Amniotic epithelial cell (primary cell): ENCODE measurements at places on chromosomes 1 and 21.

GRCh38 chr1:212219679-212220463 is 65.3 kb upstream of the PPP2R5A start:
- DNase-seq, result peak; percentile 97

GRCh38 chr1:237112663-237113062 is 70.7 kb downstream of the RYR2 start:
- DNase-seq, result no peak

DNA sequence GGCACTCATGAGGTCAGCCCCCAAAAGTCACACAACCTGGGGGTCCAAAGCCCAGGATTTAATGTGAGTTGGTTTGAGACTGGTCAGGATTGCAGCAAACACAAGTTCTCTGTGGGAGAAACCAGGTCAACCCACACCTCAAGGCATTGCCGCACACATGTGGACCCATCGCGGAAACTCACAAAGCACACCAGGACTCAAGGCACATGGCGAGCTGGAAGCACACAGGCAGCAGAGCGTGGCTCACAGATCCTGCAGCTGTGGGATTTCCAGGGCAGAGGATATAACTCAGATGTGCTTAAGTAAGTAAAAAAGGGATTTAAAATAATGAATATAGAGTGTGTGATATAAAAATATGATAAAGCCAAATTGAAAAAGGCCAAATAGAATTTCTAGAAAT is 51.6 kb upstream of the ADARB1 start:
- no peak for DNase-seq

DNA sequence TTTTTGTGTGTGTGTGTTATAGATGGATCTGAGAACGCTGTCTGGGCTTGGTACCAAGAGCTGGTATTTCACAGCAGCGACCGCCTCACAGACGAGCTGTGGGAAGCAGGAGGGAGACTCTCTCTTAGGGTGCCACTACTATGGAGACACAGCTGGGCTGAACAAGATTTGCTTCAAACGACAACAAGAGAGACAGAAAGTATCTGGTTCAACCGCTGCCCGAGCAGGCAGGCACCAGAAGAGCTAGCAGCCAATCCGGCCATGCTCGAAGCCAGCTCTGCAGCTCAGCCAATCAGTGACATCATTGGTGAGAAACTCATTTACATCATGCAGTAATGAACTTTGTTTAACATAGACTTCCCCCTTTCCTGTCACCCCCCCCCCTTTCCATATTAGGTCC is 341.3 kb downstream of the USP25 start:
- no peak for DNase-seq

GRCh38 chr1:9115351-9116205 is 13.3 kb downstream of the GPR157 start:
- DNase-seq, result peak; percentile 56

DNA sequence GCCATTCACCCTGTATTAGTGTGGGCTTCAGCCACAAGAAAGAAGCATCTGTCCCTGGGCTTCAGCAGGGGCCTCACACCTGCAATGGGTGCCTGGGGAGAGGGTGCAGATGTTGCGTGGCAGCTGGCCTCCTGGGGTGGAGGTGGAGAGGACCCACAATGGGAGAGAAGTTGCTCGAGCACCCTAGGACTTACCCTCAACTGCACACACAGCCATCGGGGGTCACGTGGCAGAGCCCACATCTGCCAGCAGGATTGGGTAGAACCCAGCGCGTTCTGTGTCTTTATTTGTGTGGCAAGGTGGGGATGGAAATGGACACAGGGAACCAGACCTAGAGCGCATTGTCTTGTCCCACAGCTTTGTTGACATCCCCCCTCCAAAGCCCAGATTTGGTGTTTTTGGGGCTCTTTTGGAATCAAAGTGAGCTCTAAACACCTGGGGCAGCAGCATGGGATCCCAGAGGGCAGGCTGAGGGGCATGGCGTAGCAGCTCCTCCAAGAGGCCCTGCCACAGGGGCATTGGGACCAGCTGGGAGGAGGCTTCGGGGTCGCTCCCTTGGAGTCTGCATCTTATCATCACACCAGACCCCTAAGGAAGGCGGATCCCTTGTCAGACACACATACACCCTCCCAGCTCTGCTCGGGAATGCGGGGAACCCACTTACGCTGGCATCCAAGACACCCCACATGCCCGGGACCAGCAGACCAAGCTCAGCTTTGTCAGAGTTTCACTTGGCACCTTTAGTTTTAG is 5.1 kb downstream of the ABCG1 start:
- no peak for DNase-seq

DNA sequence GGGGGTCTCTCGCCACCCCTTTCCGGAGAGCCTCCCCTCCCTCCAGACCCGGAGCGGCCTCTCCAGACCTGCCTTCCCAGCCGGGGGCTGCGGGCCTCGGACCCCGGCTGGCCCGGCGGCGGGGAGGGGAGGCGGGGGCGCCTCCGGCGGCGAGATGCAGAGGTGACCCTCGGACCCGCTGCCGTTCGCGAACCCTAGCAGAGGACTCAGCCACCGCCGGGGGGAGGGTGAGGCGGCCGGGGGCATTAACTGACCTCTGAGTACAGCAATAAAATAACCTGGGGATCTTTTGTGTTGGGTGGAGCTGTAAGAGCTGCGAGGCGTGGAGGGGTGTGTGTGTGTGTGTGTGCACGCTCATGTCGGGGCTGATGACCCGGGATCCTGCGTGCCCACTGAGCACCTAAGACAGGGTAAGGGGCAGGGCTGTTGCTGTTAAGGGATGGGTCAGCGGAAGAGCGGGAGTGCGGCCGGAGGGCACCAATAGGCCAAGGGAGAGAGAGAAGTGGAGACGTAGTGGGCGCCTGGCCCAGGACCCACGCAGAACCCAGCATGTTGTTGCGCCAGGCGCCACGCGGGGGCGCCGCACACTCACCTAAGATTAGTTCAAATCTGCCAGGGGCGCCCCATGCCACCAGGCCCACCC is 6.3 kb downstream of the HAPLN2 start:
- peak; percentile 30 for DNase-seq

DNA sequence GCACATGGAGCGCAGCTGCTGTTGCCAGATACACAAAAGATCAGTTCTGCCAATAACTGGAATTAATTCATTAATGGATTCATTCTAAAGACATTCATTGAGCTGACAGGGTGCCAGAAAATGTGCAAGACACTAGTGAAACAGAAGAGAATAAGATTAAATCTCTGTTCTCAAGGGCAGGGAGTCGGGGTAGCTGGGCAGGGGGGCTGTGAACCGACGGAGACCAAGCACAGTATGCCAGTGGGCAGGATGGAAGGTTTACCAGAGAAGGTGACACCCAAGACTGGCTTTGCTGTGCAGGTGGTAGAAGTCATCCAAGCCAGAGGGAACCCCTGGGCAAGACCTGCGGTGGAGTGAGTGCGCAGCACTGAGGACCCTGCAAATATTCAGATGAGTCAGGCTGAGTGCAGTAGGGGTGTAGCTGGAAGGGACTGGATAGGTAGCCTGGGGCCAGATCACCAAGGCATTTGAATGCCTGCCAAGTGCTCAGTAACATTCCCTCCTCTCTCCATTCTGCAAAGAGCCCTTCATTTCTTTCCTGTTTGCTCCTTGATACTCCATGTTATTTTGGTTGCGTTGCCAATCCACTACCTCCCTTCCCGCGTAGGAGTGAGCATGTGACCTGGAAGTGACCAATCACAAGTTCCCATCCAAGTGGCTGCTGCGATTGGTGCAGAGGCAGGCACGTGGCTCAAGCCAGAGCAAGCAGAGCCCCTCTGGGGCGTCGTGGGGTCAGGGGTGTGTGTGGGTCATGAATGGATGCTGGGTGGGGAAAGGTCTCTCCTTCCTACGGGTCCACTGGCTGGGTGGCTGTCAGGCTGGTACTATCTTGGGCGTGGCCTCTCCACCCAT is 413.1 kb downstream of the PTPRU start:
- no peak for DNase-seq

DNA sequence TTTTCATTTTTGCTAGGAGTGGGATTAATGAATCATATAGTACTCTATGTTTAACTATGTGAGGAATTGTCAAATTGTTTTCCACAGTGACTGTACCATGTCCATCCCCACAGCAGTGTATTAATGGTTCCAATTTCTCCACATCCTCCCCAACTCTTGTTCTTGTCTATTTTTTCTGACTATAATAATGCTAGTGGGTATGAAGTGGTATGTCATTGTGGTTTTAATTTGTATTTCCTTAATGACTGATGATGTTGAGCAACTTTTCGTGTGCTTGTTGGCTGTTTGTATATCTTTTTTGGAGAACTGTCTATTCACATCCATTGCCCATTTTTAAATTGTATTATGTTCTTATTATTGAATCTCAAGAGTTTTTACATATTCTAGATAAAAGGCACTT is 10.0 kb upstream of the KPRP start:
- no peak for DNase-seq

GRCh38 chr1:244992833-244993232 is 128.5 kb upstream of the HNRNPU start:
- DNase-seq, result no peak

DNA sequence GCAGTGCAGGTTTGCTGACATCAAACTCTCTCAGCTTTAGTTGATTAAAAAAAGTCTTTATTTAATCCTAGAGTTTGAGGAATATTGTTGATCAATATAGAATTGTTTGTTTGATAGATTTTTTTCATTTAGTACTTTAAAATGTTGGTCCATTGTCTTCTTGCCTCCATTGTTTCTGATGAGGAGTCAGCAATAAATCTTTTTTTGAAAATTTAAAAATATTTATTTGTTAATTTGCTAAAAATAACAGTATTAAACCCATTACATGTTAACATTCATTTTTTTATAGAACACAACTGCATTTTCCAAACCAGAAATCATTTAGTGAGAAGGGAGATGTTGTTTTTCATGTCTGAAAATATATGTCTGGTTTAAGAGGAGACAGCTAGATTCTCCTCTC is 173.8 kb upstream of the USP24 start:
- no peak for DNase-seq

GRCh38 chr21:39300587-39300986 is 12.8 kb downstream of the BRWD1 start:
- no peak for DNase-seq

DNA sequence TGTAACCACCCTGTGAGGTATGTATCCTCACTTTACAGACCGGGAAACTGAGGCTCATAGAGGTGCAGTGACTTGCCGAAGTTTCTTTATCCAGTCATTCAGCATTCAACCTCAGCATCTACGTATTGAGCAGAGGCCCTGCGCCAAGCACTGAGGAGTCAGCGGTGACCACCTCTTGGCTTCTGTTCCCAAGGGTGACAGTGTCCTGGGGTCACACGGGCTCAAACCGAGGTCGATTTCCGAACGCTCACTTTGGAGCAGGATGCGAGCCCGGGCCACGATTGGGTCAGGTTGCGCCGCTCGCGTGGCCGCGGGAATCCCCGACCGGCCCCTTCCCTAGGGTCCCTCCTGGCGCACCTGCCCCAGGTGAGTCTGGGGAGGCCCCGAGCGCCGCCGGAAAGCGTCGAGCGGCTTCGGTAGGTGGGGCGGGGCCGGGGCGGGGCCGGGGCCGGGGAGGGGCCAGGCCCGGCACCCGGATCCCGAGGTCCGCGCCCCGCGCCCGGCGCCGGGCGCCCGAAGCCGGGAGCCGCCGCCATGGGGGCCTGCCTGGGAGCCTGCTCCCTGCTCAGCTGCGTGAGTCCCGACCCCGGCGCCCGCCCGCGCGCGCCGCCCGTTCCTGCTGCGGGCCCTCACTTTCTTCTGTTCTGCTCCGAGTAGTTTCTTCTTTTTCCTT is at the start of gene SERINC2:
Gene SERINC2 (plus strand): TSS at position 482 of the 673 bp plus-strand sequence. CDS start 53 bp downstream, at position 535.
- no peak for DNase-seq

DNA sequence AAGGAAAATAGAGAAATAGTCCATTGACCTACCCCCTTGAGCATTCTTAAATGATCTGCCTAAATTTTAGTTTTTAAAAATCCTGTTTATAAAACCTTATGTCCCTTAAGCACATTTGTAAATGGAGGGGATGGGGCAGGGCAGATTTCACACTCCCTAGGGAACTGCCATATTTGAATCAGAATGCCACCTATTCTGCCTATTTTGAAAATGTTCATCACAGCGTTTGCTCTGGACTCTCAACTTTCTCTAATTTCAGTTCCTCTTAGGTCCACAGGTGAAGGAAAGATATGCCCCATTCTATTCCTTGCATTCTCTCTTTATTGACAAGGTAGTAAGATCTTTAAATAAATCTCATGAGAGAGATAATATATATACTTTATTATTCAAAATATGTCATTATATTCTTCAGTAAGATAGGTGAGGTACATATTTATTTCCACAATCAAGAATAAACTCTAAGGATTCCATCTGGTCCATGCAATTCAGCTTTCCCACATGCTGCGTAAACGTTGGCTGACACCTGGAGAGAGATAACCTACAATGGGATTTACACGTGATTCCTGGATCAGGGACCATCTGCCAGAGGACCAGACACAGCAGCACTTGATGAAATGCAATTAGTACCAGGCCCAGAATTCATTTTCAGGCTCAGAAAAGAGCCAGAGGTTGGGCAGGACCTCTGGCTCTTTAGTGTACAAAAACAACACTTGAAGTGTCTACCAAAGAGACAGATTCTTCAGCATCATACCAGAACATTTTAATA is 1.2 kb upstream of the LPGAT1 start:
- DNase-seq, result no peak

DNA sequence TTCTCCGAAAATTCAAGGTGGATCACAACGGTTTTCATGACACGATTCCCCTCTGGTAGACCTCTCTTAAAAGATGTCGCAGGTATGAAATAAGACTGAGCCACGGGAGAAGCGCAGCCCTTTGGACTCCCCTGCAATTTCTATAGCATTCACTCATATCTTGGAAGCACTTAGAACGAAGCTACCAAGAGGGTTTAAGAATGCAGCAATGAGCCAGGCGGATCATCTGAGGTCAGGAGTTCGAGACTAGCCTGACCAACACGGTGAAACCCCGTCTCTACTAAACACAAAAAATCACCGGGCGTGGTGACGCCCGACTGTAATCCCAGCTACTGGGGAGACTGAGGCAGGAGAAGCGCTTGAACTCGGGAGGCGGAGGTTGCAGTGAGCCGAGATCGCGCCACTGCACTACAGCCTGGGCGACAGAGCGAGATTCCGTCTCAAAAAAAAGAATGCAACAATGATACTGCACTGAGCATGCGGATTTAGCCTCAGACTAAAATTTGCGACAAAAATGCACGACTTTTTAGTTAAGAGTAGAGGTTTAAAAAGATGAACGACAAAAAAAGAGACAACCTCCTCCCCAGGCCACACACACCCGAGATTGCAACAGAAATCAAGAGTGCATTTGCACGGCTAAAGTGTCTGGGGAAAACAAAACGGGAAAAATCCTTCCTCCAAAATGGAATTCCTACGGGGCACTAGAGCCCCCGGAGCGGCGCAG is 743 bp downstream of the TOMM20 start:
- peak; percentile 26 for DNase-seq

- DNase-seq, result peak; percentile 41
Measured at GRCh38 chr1:78606274-78606673, 14.0 kb upstream of the IFI44L start.

DNA sequence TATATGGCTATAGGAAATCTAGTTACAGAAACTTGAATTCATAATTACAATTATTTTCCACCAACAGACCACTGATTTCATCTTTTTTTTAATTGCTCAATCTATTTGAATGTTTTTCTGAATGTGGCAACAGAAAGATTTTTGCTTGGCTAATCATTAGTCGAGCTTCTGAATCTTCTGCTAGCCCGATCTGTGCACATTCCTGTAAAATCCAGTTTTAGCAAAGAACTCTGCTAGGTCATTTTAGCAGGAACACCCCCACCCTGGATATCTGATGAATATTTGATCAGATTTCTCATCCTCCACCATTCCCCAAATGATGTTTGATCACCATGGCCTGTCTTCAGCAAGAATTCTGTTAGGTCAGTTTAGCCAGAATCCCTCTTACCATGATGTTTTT is 176.3 kb downstream of the LEPR start:
- DNase-seq, result no peak
